ENCODE measurements at places on chromosomes 13 and 19.

DNA sequence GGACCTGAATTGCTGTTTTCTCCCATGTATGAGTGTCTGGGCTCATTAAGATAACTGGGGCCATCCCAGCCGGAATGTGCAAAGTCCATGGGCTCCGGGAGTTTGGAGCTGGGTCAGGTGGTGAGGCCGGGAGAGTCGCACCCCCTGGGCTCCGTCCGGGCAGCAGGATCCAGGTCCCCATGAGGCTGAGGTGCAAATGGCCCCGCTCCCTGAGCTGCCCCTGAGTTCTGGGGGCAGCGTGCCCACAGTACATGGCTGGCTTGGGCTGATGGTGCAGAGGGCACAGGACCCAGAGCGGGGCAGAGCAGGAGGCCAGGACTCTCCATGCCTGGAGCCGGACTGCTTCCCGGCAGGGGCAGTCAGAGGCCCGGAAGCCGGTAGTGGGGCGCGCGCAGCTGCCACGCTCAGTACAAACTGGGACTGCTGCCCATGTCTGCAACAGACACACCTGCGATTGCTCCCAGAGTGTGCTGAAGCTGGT lies 136.0 kb downstream of the KDM4B start:
- DNase-seq: no peak

- DNase-seq: no peak
Measured at GRCh38 chr13:23771956-23772355, 117.2 kb downstream of the MIPEP start.

GRCh38 chr13:109345433-109345941 lies 440.9 kb downstream of the IRS2 start:
- DNase-seq: no peak

DNA sequence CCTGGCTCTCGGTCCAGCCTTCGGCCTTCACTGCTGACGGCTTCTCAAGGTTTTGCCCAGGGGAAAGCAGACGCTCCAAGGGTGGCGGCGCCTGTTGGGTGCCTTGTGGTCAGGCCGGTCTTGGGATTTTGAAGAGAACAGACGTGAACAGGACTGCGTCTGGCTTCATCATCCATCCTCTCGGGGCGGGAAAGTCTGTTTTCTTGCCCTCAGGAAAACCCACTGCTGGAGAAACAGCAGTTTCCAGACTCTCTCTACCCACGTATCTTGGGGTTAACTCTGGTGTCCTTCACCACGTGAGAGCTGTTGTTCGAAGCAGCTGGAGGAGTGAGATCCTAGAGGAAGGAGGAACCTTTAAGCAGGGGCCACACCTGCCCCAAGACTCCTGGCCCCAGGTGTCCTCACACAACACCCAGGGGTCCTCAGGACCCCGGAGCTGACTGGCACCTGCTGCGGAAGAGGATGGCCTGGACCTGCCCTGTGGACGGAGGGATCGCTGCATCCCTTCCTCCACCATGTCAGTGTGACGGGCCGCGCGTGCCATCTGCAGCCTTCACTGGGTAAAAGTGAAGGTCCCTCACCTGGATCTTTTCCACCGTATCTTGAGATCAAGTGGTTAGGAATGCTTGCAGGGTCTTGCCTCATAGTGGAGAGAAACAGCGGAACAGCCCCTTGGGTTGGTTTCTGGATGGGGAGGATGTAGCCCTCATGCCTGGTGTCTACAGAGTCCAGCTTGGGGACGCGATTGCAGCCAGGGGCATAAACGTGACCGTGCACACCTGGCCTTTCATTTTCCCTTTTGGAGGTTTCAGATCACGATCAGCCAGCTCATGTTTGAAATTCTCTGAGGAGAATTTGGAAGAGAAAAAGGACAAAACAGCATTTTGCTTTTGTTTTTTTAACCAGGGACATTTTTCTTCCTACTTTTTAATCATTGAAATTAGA lies 69.5 kb upstream of the MCF2L start:
- DNase-seq: no peak

DNA sequence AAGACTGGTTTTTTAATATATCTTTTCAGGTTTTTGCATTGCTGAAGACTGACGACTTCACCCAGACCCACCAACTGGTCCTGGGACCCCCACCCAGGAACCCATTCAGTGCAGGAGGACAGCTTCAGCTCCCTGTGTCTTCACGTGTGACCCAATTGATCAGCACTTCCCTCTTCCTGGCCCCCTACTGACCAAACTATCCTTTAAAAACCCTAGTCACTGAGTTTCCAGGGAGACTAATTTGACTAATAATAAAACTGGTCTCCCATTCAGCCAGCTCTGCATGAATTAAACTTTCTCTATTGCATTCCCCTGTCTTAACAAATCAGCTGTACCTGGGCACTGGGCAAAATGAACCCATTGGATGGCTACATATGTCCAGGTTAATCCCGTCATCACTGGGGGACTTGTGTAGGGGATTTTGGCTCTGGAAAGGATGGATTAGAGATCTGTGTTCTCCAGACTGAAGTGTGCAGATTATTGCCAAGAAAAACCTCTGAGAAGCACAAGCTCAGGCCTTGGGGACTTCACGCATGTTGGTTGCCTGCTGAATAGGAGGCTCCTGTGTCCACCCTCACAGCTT lies 16.3 kb upstream of the PARP4 start:
- DNase-seq: no peak
